ENCODE measurements at places on chromosomes 12 and 14.
A peak's percentile ranks its signal among the peaks of the same experiment; 100 is the strongest.

DNA sequence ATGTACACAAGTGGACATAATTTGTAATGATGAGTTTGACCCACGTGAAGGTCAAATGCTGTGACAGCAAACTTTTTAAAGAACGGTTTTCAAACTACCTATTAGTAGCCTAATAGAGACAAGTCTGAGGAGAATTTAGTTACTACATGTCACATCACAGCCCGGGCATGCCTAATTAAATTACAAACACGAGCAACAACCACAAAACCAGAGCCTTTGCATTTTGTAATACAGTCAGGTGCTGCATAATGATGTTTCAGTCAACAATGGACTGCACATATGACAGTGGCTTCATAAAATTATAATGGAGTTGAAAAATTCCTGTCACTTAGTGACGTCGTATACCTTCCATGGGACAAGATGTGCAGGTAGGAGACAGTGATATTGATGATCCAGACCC is 274.5 kb downstream of the DACT1 start:
- DNase-seq = no peak

DNA sequence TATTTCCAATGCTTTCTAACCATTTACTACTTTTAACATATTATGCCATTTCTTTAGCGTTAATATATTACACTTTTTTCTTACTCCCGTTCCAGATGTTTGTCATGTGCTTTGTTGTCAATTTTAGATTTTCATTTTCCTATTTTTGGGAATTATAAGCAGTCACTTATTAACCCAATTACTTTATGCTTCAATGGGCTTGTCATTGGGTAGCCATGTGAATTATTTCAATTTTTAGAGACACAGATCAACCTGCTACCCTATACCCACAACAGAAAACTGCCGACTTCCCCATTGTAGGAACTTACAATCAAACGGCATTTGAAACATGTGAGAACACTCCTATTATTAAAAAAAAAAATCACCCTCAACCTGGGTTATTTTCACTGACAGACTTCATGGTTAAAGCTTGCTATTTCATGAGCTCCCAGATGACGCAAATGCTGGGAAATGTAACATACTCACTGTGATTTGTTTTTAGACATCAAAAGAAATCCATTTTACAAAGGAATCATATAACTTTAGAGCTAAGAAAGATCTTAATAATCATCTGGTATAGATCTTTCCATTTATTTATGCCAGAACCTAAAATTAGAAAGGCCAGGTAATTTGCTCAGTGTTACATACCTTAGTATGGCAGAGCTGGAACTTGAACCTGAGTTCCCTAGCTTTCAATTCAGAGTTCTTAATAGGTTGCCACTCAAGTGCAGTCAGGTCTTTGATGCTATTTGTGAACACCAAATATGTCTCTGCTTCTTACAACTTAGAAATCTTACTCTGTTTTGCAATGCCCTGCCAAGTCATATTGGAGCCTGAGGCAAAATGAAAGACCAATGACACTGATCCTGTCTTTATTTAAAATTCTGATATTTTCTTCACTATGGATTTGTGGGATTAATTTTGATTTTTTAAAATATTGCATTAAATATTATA is 340.4 kb downstream of the RAD51B start:
- DNase-seq = no peak

- DNase-seq = no peak
Observed at GRCh38 chr14:91095178-91095577, 18.7 kb upstream of the DGLUCY start.

- DNase-seq = no peak
Observed at GRCh38 chr12:12542964-12543363, 19.7 kb downstream of the DUSP16 start.

- no peak for DNase-seq
Observed at GRCh38 chr12:78759367-78759766, 105.2 kb upstream of the SYT1 start.

DNA sequence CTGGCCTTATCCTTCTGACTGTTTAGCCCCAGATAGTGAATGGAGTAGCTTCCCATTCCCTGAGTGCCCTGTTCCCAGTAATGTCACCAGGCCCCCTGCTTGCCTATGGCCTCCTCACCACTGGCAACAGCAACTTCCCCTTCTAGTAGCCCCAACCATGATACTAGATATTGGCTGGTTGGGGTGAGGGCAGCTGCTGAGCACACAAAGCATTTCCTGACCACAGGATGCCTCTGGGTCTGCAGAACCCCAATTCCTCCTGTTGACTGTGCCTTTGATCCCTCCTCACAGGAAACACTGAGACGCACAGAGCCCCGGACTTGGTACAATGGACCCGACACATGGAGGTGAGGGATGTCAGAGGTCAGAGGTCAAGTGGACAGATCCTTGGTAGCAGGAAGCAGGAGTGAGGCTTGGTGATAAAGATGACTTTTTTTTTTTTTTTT is 597 bp downstream of the SOAT2 start:
- DNase-seq = no peak

DNA sequence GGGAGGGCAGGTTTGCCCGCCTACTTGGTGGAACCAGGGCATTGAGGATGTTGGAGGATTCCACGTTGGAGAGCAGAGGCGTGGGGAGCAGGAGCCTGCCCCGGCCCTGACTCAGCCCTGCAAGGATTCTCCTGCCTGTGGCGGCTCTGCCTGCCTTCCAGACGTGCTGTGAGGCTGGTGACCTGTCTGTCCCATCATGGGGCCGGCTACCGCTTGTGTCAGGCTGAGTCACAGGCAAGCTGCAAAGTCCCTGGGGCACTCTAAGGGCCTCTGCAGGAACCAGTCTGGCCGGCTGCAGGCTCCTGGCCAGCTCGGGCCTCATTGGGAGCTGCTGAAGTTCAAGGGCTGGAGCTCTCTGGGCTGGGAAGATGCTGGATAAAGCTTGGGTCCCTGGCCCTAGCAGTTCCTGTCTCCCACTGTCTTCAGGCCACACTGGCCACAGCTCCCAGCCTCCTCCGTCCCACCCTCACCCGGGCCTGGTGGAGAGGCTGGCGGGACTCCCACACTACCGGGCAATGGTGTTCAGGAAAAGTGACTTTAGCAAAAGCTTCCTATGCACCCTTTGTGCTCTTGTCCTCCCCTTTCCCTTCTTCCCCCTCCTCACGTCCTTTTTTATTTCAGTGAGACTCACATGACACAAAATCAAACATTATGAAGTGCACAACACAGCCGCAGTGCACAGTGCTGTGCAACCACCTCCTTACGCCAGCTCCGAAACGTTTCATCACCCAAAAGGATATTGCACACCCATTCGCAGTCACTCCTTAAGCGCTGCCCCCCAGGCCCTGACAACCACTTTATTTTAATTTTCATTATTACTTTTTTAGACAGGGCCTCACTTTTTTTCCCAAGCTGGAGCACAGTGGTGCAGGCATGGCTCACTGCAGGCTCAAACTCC is 22.0 kb upstream of the ULK1 start:
- DNase-seq = peak; percentile 6

GRCh38 chr14:54355698-54356097 is 41.1 kb upstream of the CDKN3 start:
- DNase-seq = no peak

DNA sequence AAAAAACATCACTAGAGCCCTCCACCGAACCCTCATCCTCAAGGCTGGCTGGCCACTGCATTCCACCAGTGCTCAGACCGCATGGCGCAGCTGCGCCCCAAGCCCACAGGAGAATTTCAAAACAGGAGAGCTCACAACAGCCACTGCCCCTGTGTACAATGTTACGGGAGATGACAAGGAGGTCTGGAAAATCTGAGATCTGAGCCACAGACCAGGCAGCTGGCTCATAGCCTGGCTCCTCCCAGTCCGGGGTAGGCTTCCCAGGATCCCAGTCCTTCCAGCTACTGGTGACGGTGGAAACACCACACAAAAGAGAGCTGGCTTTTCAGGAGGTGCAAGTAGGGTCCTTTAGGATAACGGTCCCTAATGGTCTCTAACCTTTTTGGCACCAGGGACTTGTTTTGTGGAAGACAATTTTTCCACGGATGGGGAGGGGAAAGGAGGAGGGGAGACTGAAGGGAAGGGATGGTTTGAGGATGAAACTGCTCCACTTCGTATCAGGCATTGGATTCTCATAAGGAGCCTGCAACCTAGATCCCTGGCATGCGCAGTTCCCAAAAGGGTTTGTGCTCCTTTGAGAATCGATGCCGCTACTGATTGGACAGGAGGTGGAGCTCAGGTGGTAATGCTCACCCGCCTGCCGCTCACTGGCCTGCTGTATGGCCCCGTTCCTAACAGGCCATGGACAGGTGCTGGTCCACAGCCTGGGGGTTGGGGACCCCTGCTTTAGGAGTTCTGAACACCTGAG is 23.0 kb upstream of the NRDE2 start:
- no peak for DNase-seq

DNA sequence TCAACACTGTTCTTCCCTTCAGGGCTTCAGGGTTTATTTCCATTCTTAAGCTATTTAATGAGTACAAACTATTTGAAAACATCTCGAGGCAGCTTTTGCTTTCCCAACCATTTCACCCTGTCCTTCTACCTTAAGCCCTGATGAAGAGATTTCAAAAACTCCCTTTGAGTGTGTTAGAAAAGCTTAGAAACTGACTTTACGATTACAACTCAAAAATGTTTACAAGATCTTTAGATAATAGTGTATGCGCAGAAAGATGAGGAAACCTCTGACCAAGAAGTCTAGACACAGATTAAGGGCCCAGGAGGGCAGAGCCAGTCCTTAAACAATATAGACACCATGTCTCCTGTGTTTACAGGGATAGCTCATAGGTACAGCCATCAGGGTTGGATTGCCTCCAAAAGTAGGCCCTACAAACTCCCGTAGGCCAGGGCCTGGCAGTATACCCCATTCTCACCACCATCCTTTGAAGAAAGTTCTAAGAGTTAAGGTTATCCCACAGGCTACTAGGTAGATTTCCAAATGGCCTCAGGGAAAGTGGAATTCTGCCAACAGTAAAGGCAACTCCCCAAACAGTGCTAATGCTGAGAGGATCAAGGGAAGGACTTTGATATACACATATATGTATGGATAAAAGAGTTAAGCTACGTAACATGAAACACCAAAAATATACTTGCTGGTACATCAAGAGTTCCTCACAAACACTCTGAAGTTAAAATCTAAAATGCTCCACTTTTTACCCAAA is 11.4 kb upstream of the SOS2 start:
- no peak for DNase-seq

DNA sequence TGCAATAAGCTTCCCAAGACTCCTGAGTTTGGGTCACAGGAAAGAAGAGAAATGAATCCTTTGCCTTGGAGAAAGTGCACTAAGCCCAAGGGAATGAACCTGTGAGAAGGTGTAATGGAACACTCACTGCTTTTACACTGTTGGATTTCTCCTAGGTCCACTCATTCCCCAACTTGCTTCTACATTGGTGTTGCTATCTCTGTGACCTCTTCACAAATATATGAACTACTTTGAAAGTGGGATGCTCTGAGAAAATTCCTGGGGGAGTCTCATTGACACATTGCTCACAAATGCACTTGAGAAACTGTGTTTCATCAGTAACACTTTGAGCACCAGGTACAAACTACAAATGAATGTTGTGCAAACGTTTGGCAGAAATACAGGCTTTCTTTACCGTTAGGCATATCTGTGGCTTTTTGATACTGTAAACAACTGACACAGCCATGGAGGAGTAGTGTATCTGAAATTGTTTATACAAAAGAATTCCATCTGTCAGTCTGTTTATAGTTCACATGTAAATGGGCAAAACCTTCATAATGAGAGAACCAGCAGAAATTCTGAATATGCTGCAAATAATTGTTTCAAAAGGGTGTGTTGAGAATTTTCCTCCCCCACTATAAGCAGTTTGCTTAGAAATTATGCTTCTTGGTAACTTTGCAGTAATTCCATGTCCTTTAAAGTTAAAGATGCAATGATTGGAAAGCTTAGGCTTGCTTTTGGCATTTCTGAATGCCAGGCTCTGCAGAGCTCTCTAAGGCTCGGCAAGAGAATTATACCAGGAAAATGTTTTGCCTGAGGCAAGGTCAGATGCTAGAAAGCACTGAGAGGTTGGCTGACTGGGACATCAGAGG is 348.5 kb upstream of the DDHD1 start:
- no peak for DNase-seq

DNA sequence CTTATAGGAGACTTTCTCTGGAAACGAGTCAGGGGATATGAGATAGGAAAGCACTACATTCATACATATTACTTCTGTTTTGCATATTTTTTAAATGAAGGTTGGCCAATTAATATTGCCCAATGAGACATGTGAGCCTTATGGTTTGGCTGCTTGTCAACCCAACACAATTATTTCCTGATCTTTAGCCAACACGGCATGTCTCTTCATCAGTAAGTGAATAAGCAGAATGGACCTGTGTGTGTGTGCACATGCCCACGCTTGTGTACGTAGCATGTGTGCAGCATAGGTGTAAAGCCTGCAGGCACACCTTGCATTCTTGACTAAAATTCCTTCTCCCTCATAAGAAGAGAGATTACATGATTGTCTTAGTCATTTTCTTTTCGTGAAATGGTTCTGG is 88.3 kb downstream of the STON2 start:
- DNase-seq = no peak

- DNase-seq = no peak
Observed at GRCh38 chr14:33349871-33350270, 411.2 kb downstream of the NPAS3 start.

GRCh38 chr14:85911044-85911443 is 381.1 kb downstream of the FLRT2 start:
- DNase-seq = no peak

- DNase-seq = no peak
Observed at GRCh38 chr12:23662966-23663365, 286.5 kb downstream of the SOX5 start.

DNA sequence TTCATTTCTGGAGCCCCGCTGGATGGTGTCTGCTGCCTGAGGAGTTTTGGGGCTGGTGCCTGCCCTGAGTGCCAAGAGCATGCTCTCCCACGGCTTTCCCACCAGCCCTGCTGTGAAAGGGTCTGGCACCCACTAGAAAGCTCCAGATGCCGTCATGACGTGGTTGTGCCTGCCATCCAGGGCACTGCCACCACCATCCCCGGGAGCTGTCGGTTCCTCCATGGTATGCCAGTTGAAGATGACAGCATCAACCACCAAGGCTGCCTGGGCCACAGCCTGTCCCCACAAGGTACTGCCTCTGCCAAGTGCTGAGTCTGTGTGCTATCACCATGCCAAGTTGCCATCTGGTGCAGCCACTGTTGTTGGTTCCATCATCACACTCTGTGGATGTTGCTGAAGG is 85.9 kb downstream of the TTC8 start:
- DNase-seq = no peak

DNA sequence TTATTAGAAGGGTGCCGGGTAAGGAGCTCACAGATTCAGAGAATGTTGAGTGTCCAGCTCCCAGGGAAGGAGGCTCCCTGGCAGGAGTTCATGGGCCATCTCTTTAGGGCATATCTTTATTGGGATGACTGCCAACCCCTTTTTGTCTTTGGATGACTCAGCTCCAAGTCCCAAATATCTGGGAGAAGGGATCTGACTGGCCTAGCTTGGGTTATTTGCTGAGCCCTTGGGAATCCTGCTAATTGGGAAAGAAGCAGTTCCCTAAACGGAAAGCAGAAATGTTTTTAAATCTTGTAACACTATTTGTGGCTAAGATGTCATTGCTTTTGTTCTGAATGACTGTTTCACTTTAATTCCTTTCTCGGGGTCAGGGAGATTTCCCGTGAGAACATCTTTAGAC is 12.6 kb downstream of the DDX55 start:
- DNase-seq = no peak

- DNase-seq = no peak
Observed at GRCh38 chr12:116171549-116171948, 105.9 kb downstream of the MED13L start.

- DNase-seq = no peak
Observed at GRCh38 chr14:21077672-21078071, 7.6 kb downstream of the ARHGEF40 start.

GRCh38 chr14:21467616-21468015 is 9.1 kb downstream of the RAB2B start:
- no peak for DNase-seq

- no peak for DNase-seq
Observed at GRCh38 chr12:47561746-47562145, 144.1 kb downstream of the RPAP3 start.
